ENCODE measurements at places on chromosomes 7 and 10.

DNA sequence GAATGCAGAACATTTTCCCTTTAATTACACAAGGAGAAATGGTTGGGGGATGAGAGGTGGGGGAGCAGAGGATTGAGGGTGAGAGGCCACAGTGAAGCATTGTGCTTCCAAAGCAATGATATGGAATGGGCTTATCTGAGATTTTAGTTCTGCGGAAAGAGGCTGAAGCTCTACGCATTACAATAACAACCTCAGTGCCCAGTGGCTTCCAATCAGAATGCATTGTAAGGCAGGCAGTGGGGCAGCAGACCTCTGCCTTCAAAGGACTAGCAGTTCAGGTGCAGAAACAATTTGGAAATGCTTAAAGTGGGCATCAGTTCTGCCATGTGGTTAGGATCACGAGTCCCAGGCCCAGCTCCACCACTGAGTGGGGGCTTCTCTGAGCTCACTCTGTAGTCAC lies 251.0 kb upstream of the ZMIZ1 start:
- no peak for DNase-seq

DNA sequence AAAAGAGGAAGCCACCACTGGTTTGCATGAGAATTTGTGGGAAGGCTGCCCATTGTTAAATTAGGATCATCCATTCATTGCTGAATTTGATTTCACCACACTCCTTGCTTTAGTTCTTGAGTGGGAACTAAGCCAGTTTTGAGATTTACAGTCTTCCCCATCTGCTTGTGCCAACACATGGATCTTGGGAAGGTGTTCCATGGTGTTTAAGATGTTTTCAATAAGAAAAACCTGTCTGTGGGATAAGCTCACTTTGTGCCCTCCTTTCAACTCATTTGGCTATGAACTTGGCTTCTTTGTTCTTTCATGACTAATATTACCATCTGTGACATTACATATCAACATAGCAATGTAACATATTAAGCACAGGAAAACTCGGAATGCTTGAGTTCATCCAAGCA lies 73.2 kb downstream of the INHBA start:
- no peak for DNase-seq

DNA sequence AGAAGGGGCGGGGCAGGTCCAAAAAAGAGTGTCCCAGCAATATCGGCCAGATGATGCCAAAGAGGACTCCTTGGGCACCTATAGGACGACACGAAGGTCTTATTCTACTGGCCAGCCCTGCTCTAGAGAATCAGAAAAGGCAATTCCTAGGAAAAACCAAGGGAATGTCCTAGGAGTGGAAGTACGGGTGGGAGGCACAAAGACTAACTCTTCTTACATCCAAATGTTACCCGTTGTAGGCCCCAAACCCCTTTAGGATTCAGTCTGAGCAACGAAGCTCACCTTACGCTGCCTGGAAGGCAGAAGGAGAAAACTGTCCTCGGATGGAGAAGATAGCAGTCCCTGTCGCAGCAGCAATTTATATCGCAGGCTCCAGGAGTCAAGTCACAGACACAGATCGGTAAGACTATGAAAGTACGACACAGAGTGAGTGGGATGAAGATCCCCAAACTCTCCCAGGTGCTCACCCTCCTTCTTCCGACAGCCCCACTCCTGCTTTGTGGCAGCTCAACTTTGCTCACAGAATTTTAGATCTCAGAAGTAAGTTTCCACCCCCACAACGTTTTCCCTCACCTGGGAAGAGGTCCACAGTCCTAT lies 558 bp downstream of the TCTN3 start:
- no peak for DNase-seq

DNA sequence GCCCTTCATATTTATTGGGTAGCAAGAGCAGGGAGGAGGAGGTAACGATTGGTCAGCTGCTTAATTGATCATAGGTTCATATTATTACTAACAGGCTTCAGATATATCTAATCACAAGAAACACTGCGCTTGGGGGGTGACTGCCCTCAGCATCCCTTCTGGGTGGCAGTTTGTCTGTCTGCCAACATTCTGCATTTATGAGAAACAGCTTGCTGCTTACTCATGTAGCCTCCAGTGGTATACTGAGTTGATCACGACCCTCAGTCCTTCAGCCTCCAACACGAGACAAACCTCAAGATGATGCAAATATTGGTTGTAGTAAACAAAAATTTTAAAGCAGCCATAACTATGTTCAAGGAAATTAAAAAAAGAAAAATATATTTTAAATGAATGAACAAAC lies 657.8 kb upstream of the PHF14 start:
- DNase-seq = no peak

GRCh38 chr10:19505320-19506312 lies 310.6 kb upstream of the PLXDC2 start:
- DNase-seq = no peak

GRCh38 chr7:71871446-71871845 lies 540.7 kb downstream of the CALN1 start:
- no peak for DNase-seq

GRCh38 chr10:118754229-118754555 lies 578 bp downstream of the CACUL1 start:
- DNase-seq = peak; percentile 19

DNA sequence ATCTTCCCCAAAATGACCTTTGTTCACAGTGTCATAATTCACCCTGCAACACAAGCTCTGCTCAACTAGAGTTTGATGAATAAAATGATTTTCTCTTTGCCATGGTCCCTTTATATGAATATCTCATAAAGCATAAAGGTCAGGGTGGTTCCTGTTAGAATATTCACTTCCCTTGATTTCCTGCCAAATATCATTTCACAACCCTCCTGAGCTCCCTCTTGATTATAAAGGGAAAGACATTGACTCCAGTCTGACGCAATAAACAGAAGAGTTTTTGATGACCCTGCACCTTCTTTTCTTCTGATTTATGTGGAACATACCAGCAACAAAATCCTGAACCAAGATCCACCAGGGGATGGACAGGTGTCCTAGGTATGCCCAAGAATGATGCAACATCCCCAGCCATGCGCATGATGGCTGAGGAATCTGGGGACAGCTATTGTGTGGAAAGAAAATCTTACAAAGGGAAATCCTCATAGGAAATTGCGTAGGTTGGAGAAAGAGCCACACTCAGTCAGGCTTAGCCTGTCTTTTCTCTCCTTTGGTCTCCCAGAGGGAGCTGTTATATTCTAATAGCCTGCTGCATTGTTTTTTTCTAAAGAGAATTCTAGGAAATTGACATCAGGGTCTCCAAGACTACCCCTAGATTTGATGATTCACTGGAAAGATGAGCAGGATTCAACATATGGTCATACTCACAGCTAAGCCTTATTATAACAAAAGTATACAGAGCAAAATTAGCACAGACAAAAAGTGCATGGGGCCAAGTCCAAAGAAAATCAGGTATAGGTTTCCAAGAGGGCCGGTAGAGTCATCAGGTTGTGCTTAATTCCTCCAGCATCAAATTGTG lies 18.8 kb downstream of the IFIT3 start:
- no peak for DNase-seq

DNA sequence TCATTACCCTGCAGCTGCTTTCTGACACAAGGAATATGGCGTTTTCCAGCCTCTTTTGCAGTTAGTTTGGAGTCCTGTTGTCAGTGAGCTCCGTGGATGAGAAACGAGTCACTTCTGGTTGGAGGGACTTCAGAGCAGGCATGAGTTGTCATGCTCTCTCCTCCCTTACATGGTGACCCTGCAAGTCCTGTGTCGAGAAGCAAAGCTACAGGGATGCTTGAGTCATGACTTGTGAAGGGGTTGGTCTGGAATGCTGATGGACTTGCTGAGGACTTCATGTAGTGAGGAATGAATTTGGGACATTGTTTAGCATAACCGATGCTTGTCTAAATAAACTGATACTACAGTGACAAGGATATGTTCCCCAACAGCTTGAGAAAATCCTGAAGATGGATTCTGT lies 108.8 kb downstream of the ADCYAP1R1 start:
- DNase-seq = no peak

DNA sequence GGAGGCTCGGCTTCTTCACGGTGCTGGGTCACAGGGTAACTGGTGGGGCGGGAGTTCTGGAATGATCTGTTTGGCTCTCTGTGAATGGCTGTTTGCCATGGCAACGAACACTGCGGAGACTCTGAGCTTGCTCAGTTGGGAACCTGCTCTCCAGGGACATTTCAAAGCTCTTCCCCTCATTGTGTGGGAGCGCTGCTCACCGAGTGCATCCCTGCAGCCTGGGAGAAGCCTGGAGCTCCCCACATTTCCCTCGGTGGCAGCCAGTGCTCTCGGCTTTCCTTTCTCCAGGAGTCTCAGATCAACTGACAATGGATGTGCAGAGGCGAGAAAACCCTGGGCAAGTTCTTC lies 57.6 kb upstream of the CACUL1 start:
- no peak for DNase-seq
